ENCODE measurements at places on chromosomes 2 and 18. TPM values are rescaled to one million over a fixed set of nuclear protein-coding genes. Genes with fewer than 3 reads are reported as not detected.

Gene HRH4
- total RNA-seq, result 0.63 TPM

Gene ZAP70
- total RNA-seq, result 459 TPM

Gene IMPA2
- 3.8 TPM for total RNA-seq

Gene POTEC
- not detected for total RNA-seq

Gene ABCB11
- not detected for total RNA-seq

Gene TCF4
- 11.0 TPM for total RNA-seq

Gene FRZB
- total RNA-seq, result 0.07 TPM

Gene IL36G
- total RNA-seq, result not detected

Gene PTPN2
- 52.5 TPM for total RNA-seq

DNA sequence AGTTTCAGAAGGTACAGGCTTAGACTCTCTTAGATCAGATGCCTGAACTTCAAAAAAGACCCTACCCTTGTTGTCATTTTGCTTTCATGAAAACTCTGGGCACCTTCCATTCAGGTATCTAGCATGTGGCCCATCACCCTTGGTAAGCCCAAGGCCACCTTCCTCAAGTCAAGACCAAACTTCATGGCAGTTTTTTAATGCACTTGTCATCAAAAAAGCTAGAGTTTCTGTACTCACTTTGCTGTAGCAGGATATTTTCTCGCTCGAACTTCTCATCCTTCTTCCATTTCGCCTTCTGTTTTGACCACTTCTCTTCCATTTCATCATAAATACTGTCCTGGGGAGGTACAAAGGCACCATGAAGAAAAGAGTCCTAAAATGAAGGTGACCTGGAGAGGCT is 48.2 kb downstream of the FLACC1 start:
- H3K36me3 ChIP-seq, result peaks cover 4% of the 10 kb centered on the region
- no peak overlapping the region for H3K27ac ChIP-seq
- H3K4me3 ChIP-seq, result no peak overlapping the region
- H3K27me3 ChIP-seq, result no peaks in the 10 kb centered on the region
- no peak for DNase-seq

- H3K36me3 ChIP-seq, result no peaks in the 10 kb centered on the region
- no peak for DNase-seq
- no peaks in the 10 kb centered on the region for H3K27me3 ChIP-seq
- no peaks in the 10 kb centered on the region for H3K4me1 ChIP-seq
Observed at GRCh38 chr18:68588169-68588568, 126.7 kb downstream of the TMX3 start.

- H3K4me1 ChIP-seq, result peaks cover 11% of the 10 kb centered on the region
- no peak overlapping the region for H3K27ac ChIP-seq
- DNase-seq, result no peak
- H3K27me3 ChIP-seq, result no peaks in the 10 kb centered on the region
- no peak overlapping the region for H3K4me3 ChIP-seq
- H3K36me3 ChIP-seq, result no peaks in the 10 kb centered on the region
Observed at GRCh38 chr2:60838481-60838880, 42.9 kb upstream of the REL start.

DNA sequence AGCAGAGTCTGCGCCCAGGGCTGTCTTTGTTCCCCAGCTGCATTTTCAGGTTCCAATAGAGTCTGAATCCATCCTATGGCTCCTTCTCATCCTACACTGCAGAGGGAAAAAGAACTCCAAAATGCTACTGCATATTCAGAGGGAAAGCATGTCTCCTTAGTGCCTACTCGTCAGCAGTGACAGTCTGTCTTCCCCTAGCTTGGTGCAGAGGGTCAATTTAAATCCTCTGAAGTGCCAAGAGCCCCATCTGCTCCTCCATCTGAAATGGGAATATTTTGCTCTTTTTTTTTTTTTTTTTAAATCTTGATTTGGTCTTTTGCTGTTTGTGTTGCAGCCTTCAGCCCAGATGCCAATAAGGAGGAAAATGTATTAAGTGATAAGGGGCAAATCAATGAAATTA is 199.3 kb downstream of the RNF144A start:
- no peaks in the 10 kb centered on the region for H3K27me3 ChIP-seq
- no peaks in the 10 kb centered on the region for H3K36me3 ChIP-seq
- no peaks in the 10 kb centered on the region for H3K4me1 ChIP-seq
- DNase-seq, result no peak
- no peak overlapping the region for H3K4me3 ChIP-seq

- H3K4me1 ChIP-seq, result no peaks in the 10 kb centered on the region
- H3K36me3 ChIP-seq, result no peaks in the 10 kb centered on the region
- H3K27ac ChIP-seq, result no peak overlapping the region
- DNase-seq, result no peak
- no peak overlapping the region for H3K4me3 ChIP-seq
Observed at GRCh38 chr2:9162841-9163240, 43.8 kb upstream of the ASAP2 start.

- no peak overlapping the region for H3K4me3 ChIP-seq
- H3K27me3 ChIP-seq, result peaks cover 4% of the 10 kb centered on the region
- H3K27ac ChIP-seq, result no peak overlapping the region
- H3K4me1 ChIP-seq, result no peaks in the 10 kb centered on the region
- DNase-seq, result no peak
Observed at GRCh38 chr2:73033142-73033765, 38.3 kb downstream of the SFXN5 start.

DNA sequence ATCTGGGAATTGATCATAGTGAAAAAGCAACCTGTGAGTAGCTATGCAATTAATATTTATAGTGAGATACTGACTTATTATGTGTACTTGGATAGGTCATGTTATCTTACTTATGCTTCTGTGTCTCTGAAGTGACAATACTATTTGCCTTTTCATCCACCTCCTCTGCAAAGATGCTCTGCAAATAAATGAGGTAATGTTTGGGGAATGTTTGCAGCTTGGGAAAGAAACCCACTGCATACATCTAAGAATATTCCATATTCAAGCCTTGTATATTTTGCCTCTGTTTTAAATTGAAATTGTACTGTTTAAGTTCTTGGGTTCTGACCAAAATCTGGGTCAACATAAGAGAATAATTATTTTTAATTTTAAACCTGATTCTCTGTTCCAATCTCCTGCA is 217.4 kb upstream of the DTNA start:
- H3K4me3 ChIP-seq, result no peak overlapping the region
- H3K27me3 ChIP-seq, result peaks cover 5% of the 10 kb centered on the region

DNA sequence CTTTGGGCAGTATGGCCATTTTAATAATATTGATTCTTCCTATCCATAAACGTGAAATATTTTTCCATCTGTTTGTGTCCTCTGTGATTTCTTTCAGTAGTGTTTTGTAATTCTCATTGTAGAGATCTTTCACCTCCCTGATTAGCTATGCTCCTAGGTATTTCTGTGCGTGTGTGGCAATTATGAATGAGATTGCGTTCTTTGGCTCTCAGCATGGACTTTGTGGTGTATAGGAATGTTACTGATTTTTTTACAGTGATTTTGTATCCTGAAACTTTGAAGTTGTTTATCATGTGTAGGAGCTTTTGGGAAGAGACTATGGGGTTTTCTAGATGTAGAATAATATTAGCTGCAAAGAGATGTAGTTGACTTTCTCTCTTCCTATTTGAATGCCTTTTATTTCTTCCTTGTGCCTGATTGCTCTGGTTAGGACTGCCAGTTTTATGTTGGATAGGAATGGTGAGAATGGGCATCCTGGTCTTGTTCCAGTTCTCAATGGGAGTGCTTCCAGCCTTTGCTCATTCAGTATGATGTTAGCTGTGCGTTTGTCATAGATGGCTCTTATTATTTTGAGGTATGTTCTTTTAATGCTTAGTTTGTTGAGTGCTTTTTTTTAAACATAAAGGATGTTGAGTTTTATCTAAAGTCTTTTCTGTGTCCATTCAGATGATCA is 27.0 kb upstream of the THUMPD2 start:
- H3K4me1 ChIP-seq, result no peaks in the 10 kb centered on the region
- DNase-seq, result no peak
- H3K4me3 ChIP-seq, result no peak overlapping the region
- H3K27me3 ChIP-seq, result no peaks in the 10 kb centered on the region
- no peak overlapping the region for H3K27ac ChIP-seq
- no peaks in the 10 kb centered on the region for H3K36me3 ChIP-seq
